ENCODE measurements at places on chromosomes 4 and X.

- no peak for DNase-seq
Measured at GRCh38 chr4:159607809-159608208, 504.9 kb downstream of the RAPGEF2 start.

DNA sequence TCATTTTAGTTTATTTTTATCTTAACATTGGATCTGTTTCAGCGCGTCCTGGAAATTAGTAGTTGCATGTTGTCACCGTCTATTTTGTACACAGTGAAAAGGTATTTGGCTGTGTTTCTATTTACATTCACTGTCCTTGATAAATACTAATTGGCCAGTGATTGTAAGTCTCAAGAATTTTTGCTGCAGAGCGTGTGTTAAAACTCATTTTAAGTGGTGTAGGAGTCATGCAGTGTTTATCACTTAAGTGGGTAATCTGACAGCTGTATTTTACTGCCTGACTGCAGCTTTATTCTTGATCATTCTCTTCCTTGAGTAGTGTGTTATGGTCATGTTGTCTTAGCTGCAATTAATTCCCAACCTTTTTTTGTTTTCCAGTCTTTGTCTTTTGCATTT is 9.8 kb downstream of the GUCY1A1 start:
- no peak for DNase-seq

GRCh38 chrX:7789200-7789599 is 53.8 kb upstream of the VCX start:
- DNase-seq = no peak

- peak; percentile 70 for DNase-seq
Measured at GRCh38 chr4:6546681-6547447, 28.1 kb upstream of the MAN2B2 start.

- no peak for DNase-seq
Measured at GRCh38 chrX:46788902-46789301, 30.0 kb upstream of the SLC9A7 start.
